ENCODE measurements at places on chromosomes 3 and 15. TPM values are rescaled to one million over a fixed set of nuclear protein-coding genes. Genes with fewer than 3 reads are reported as not detected.

UPK1B gene
- 0.14 TPM for total RNA-seq

SOX14 gene
- total RNA-seq: not detected

RLBP1 gene
- not detected for total RNA-seq

CPLX3 gene
- total RNA-seq: not detected

MINAR1 gene
- 1.7 TPM for total RNA-seq

CTXN2 gene
- not detected for total RNA-seq

PARP15 gene
- total RNA-seq: 0.22 TPM

MED12L gene
- 5.0 TPM for total RNA-seq

FBXL22 gene
- total RNA-seq: 0.34 TPM

IGSF11 gene
- 0.22 TPM for total RNA-seq

PLA2G4E gene
- total RNA-seq: not detected

PLCH1 gene
- total RNA-seq: 0.65 TPM

ACP3 gene
- not detected for total RNA-seq

IL17RB gene
- total RNA-seq: 0.16 TPM

HIGD2B gene
- total RNA-seq: not detected

Measured in astrocyte (in vitro differentiated cells and primary cell).